Tibial artery (tissue), 4 donors: ENCODE measurements at places on chromosomes 12 and 14.
A peak's percentile ranks its signal among the peaks of the same experiment; 100 is the strongest.

- DNase-seq, result no peak
These were observed 129.1 kb downstream of the PLXNC1 start for GRCh38 chr12:94277426-94278000.

DNA sequence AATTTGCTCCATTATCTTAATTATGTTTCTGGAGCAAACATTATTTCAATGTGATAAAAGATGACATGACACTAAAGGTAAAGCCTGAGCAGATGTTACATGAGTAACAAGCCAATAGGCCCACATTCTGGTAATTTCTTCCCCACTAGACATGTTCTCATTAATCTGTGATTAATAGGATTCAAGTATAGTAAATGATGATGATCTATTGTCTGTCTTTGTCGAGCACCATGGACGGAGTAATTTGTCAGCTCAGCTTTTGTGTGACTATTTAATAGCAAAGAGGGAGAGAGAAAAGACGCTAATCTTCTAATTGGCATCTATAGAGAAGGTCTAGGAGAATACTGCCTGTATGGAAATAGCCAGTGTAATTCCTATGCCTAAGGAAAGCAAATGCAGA is 62.2 kb upstream of the INSM2 start:
- DNase-seq, result no peak

- no peak for DNase-seq
These were observed 140.9 kb downstream of the PHLDA1 start for GRCh38 chr12:75890660-75891059.

DNA sequence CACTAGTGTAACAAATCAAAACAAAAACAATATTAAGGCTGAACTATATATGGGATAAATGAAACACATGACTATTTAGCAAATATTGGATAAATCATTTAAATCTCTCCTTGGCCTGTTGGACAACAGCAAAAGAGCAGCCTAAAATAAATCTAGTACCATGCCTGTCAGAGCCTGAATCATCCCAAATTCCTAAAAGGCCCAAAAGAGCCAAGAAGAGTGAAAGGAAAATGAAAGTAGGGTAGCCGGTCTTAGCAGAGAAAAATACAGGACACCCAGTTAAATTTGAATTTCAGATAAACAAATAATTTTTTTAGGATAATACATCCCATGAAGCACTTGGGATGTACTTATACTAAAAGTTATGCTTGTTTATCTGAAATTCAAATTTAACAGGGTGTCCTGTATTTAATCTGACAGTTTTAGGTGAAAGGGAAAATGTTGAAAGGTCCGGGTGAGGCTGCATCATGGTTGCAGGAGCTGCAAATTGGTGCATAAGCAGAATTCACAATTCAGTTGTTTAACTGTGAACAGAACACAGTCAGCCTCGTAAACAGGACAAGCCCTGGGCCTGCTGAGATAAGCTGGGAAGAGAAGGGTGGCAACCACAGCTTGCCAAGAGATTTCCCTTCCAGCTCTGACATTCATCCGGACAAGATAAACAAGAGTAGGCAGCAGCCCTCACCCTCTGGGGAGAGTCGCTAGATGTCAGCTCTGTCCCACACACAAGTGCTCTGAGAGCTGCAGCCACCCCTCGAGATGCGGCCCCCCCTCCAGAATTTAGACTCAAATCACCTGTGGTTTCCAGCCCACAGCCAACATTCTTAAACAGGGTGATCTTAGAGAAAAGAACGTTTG is 30.3 kb downstream of the DMAC2L start:
- DNase-seq, result peak; percentile 50

GRCh38 chr12:111123390-111123789 is 203.0 kb upstream of the MYL2 start:
- no peak for DNase-seq
